ENCODE measurements at places on chromosomes 6 and 20. TPM values are rescaled to one million over a fixed set of nuclear protein-coding genes. Genes with fewer than 3 reads are reported as not detected.

DNA sequence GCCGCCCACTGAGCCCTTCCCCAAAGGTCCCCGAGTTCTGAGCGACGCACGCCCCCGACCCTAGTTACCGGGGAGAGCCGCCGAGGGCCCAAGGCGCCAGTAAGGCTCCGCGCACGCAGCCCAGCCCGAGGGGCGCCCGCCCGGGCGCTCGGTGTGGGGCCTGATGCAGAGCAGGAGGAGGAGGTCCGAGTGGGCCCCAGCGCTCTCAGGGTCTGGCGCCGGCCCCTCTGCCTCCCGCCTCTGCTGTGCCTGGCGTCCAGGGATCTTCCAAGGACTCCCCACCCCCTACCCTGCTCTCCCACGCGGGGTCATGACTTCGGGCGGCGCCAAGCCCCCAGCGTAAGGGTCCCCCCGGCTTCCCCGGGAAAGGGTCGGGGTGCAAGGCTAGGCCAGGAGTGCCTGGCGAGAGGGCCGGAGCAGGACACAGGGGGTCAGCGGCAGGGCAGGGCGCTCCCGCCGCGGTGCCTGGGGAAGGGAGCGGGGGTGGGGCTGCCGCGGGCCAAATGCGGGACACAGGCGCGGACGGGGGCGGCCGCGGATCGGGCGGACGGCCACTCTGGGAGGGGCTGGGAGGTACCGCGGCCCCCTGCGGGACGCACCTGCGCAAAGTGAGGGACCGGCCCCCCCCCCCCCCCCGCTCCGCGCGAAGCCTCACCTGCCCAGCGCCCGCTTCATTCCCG lies 637 bp downstream of the ABHD12 start:
- DNase-seq, result peak; percentile 57

GRCh38 chr6:31768363-31769257 lies 6.2 kb downstream of the SAPCD1 start:
- peak; percentile 34 for DNase-seq

DNA sequence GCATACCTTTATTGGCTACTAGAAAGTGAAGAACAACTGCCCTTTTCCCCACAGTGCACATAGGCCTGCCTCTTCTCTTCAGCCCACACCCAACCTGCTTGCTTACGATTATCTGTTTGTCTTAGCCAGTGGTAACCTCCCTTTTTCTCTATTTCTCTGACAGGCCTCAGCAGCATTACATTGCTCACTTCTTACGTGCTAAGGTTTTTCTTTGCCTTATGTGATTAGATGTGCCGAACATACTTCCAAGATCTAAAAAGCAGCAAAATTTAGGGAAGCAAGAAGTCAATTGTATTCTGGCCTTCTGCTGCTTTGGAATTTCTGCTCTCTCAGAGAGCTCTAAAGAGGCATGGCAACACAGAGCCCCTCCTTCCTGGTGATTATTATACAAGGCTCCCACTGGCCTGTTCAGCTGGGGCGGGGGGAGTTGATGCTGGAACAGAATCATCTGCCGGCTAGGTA lies 7.0 kb downstream of the B4GALT5 start:
- DNase-seq, result no peak

DNA sequence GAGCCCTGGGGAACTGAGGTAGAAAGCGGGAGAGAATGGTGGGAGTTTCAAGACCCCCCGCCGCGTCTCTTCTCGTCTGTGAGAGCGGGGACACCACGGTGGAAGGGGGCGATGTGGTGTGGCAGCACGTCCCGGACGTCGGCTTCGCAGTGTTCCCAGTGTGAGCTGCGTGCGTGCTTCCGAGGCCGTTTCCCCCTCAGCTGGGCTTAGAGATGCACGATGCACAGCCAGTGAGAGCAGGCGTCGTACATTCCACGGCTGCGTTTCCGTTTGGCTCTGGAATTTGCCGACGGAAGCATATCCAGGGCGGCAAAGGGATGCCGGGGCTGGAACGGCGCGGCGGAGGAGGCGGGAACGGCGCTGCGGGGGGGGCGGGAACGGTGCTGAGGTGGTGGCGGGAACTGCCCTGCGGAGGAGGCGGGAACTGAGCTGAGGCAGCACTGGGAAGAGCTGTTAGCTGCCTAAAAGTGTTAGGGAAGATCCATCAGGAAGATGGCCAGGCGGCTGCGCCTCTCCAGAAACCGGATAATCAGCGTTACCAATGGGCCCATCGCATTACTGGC lies 37.7 kb downstream of the KIF25 start:
- peak; percentile 63 for DNase-seq

DNA sequence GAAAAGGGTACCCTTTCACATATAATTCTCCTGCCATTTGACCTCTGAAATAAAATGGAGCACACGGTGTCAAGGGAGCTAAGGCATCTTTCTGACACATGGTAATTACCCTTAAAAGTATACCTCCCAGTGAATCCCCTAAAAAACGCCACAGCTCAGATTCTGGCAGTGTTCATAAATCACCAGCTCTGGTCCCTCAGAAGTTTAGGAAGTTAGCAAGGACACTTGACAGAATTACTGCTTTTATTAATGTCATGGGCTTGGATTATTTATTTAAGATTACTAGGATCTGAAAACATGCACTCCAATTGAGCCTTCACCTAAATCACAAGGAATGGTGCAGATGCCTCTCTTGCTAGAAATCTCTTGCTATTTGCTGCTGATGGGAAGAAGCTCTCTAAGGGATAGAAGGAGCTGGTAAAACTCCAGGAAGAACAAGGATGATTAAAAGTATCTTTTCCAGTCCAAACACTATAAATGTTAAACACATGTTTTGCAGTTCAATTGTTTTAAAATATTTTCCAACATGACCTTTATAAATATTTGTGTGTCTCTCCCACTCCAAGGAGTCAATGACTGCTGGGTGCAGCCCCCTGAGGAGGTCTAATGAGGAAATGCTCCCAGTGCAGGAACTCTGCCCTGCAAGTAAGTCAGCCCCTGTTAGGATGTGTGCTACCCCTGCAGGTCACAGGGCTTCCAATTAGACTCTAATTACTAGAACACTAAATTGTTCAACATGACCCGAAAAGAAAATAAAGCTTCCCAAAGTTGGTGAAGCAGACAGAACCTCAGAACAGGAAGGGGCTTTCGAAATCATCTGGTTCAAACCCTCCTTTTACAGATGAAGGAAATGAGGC lies 230.3 kb downstream of the TFAP2A start:
- DNase-seq, result no peak

DNA sequence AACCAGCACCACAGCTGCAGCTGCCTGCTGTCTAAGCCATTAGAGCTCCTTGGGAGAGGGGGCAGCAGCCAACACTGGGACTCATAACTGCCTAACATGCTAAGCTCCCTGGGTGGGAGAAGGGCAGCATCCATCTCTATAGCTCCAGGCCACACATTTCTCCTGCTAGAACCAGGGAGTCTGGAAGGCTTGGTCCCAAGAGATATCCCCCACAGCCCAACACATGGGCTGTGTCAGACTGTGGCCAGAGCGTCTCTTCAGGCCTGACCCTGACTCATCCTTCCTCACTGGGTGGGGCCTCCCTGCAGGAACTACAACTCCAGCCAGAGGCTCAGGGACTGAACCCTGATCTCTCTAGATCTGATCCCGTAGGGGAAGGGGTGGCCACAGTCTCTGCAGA lies 411.1 kb downstream of the HDGFL1 start:
- DNase-seq, result no peak

GRCh38 chr6:53239526-53239925 lies 90.9 kb upstream of the GCM1 start:
- no peak for DNase-seq

DNA sequence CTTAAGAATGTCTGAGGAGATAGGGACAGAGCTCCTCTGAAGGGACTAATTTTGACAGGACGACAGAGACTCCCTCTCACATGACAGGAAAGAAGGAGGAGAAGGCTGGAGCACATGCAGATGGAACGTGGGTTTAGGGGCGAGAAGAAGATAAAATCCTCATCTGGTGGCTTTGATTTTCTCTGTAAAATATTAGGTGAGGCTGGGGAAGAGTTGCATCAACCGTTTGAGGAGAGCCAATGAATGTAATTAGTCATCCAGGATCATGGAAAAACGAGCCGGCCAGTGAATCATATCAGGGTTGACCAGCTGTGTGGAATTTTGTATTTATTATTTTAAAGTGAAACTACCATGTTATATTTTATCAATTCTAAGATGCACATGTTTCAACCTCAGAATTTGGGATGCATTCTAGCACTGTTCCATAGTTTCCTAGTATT lies 46.9 kb upstream of the ADGRF4 start:
- no peak for DNase-seq

- DNase-seq, result no peak
These were observed 53.2 kb upstream of the THEMIS start for GRCh38 chr6:127954082-127954481.

DNA sequence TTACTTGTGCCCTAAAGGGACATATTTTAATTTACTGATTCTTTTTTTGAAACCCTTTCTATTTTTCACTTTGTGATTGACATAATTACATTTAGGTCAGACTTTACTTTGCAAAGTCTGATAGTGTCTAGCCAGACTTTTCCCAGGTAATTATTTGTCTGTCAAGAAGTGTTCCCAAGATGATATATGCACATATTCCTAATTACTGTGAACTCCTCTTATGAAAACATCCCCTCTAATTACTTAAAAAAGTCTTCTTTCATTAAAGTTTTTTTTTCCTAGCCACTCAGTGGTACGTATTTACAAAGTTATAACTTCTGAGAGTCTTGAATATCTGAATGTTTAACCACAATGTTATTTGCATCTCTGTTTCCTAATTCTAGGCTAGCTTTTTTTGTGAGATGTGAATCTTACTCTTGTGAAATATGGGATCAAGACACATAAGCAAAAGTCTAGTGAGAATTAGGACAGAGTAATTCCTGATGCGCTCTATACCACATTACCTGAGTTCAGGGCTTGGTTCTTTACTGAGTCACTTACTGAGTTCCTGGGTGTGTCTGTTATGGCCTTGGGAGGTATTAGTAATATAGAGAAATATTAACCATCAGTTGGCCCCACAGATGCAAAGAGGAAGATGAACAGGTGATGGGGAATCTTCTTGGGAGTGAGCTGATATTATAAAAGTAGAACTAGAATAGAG lies 27.9 kb downstream of the FAM83B start:
- no peak for DNase-seq

DNA sequence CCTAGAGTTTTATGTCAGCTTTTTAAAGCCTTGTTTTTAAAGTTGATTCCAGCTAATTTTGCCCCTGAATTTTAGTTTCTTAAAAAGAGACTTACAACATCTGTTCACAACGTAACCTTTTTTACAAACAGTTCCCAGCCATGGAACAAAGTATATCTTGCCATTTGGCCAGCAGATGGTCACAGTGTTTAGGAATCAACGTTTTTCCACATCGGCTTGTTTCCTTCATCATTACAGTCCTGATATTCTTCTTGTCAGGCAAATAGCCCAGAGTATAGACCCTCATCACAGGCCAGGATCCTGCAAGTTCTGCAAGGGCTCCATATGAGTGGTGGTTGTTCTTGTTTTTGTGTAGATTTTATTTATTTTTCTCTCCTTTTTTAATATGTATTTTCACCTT lies 341.7 kb upstream of the HTR1E start:
- DNase-seq, result no peak

- no peak for DNase-seq
These were observed 97.8 kb downstream of the OTOR start for GRCh38 chr20:16846006-16846405.

DNA sequence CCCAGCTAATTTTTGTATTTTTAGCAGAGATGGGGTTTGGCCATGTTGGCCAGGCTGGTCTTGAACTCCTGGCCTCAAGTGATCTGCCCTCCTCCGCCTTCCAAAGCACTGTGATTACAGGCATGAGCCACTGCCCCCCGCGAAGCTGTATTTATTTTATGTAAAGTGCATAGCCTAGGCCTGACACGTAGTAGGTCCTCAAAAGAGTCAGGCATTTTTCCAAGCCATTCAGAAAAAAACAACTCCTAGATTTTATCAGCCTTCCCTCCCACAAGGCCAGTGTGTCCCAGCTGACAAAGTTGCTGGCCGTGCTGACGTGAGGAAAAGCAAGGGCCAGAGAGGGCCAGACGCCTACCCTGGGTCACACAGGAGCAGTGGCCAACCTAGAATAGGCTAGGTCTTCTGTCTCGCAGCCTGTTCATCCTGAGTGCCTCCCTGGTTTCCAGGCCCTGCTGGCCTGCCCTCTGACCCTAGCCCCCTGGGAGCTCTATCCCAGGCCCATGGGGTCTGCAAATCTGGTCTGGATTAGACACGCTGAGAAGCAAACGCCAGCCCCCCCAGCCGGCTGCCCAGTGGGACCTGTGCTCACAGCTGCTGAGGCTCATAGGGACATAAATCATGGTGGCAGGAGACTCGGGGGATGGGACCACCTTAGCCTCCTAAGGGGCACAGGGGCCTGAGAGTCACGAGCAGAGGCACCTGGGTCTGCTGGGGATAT lies 11.8 kb downstream of the TCF15 start:
- no peak for DNase-seq

GRCh38 chr6:11023032-11023431 lies 21.1 kb downstream of the ELOVL2 start:
- DNase-seq, result no peak

GRCh38 chr6:46730921-46731461 lies 4.2 kb downstream of the PLA2G7 start:
- DNase-seq, result no peak

DNA sequence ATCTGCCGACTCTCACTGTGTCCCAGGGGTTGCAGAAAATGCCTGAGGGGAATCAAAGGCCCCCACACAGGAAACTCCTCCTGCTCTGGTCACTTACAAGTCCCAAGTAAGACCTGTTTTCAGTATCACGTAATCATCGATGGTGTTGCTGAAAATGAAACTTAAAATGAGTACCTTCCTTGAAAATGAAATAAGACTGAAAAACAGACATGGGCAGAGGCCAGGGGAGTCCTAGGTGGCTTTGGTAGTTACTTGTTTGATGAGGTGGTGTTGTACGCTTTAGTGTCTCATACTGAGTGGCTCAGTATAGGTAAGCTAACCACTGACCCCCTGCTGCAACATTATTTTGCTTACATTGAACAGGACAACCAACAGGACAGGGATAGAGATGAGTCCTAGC lies 43.0 kb upstream of the SYNCRIP start:
- DNase-seq, result no peak

DNA sequence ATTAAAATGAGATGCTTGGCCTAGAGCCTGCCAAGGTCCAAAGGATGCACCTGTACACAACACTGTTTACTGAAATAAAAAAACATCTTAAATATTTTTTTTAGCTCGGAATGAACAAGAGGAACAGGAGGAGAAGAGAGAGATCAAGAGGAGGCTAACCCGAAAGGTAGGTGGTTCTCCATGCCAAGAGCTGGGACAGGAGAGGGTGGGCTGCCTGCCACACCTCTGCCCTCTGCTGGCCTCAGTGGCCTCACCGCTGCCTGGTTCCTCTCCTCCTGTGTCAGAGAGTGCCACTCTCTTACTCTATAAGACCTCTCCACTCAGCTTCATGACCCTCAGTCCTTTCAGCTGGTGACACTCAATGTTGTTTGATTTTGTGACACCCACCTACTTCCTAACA lies 50.2 kb downstream of the TBC1D7 start:
- DNase-seq, result no peak

RIPOR2 gene
- 1.6 TPM for total RNA-seq

GTSF1L gene
- total RNA-seq, result not detected

CRISP3 gene
- total RNA-seq, result 6.0 TPM

HCRTR2 gene
- not detected for total RNA-seq

KHDC1L gene
- total RNA-seq, result not detected

PRL gene
- not detected for total RNA-seq

RHAG gene
- total RNA-seq, result not detected

GSTA1 gene
- total RNA-seq, result 54.1 TPM

CD93 gene
- 19.2 TPM for total RNA-seq

CFAP61 gene
- total RNA-seq, result 0.52 TPM

IL17A gene
- not detected for total RNA-seq
